Lung (tissue), 17 donors: ENCODE measurements at places on chromosomes 5 and 9.

DNA sequence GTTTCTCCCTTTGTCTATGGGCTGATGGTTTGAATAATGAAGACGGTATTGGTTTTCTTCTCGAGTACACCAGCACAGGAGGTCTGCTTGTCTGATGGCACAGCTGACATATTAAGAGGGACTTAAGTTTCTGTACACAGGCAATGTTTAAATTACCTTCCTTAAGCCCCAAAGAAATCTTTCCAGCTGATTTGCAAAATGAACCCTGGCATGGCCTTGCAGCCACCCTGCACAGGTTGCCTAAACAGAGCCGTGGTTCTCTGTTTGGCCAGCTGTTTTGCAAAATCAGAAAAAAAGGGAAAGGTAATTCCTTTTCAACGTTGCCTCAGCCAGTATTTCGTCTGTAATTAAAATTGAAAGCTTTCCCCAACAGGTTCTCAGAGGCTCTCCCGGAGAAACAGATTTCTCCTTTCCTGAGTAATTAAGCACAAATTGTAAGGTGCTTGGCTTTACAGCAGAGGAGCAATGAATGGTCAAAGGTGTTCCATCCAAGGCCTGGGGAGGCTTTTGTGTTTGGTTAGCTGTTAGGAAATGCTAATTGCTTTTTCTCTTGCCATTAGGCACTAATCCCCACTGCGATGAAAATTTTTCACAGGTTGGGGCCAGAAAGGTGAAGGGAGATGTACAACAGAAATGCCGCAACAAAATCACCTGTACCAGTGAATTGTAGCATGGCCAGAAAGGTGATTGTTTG lies 138.9 kb downstream of the RASEF start:
- no peak for DNase-seq

- DNase-seq = no peak
Observed at GRCh38 chr5:11110128-11110527, 349.1 kb upstream of the DAP start.

DNA sequence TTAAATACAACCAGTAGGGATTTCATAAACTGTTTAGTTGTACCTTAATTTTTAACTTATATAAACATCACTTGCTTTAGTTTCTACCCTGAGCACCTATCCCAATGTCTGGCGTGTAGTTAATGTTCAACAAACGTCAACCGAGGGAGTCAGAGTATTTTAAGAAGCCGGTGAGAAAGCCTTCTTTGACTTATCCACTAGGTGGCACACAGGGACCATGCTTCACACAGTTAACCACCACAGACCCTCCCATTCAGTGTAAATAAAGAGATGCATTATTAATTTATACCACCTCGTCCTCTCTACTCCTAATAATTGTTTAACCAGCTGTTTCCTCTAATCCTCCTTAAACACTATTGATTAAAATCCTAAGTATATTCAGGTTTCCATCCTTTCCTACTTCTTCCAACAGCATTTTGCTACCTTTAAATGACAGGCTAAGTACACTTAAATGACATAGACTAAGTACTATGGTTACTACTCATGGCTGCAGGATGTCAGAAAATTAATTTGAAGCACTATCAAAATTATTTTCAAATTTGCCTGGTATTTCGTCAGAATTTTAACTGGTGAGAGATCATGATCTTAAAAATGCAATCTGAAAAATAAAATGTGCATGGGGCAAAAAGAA lies 2.3 kb downstream of the HAPLN1 start:
- peak; percentile 87 for DNase-seq

DNA sequence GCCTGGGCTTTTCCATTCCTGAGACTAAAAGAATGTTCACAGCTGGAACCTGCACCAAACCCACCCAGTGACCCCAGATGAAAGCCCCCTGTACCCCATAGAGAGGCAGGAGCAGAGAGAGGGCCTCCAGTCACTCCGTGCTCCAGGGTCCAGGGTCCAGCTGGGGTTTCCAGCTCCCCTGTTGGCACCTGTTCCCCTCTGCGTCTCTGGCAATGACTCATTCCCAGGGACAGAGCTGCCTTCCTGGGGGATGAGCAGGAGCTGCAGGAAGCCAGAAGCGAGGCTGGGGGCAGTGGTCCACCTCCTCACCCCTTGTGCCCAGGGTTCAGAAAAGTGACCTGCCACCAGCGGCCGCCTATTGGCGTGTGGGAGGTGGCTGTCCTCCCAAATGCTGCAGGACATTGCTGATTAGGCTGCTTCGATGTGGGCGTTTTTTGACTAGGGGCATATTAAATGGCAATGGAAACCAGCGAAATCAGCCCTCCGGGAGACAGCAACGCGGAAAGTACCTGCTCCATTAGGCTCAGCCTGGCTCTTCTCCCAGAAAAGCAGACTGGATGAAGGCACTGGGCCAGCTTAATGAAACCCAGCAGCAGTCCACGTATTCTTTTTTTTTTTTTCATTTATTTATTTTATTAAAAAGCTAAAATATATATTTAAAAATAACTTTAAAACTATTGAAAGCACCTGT lies 97.4 kb downstream of the DAP start:
- DNase-seq = no peak

DNA sequence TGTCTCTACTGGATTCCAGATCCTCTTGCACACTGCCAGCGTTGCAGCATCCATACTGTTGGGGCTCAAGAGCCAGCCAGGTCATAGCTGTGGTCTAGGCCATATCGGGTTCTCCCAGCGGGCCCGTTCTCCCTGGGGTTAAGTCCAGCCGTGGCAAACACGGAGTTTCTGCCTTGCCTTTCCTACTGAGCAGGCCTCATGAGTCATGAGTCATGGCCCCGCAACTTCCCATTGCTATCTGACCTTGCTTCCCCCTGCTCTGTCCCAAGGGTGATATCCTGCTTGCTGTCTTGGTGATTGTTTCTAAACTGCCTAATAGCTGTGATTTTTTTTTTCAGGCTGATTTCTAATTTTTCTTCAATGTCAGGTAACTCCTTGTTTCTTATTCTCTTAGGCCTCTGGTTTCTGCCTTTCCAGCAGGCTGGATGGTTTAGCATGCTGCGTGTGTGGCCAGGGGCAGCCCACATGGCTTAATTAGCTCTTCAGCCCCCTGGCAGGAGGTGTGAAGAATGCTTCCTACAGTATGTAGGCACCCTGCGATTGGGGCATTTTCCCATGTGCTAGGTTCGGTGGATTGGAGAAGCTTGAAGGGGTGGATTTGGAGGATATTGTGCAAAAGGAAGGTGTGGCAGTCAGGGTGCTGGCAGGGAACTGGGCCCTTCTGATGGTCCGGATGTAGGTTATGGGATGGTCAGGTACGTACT lies 18.7 kb downstream of the DAPK1 start:
- DNase-seq = no peak

- peak; percentile 54 for DNase-seq
Observed at GRCh38 chr9:27701016-27701415, 127.7 kb upstream of the C9orf72 start.

DNA sequence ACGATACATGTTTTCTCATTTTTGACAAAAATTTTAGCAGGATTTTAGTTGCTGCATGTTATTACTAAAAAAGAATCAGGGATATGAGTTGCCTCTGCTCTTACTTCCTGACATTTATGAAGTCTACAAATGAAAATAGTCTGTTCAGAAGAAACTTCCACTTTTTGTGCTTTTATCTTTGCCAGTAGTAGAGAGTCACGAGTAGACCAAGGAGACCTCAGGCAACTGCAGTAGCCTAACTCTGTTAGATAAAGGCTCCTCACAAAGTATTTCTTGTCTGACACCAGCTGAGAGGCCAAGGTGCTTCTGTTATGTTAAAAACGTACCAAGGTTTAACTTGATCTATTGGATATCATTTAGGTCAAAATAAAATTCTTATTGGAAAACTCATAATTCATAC lies 333.9 kb downstream of the NR2F1-AS1 start:
- DNase-seq = no peak

GRCh38 chr5:92863666-92864065 lies 717.4 kb downstream of the NR2F1-AS1 start:
- no peak for DNase-seq

- DNase-seq = no peak
Observed at GRCh38 chr9:109086221-109086620, 33.5 kb downstream of the TMEM245 start.

DNA sequence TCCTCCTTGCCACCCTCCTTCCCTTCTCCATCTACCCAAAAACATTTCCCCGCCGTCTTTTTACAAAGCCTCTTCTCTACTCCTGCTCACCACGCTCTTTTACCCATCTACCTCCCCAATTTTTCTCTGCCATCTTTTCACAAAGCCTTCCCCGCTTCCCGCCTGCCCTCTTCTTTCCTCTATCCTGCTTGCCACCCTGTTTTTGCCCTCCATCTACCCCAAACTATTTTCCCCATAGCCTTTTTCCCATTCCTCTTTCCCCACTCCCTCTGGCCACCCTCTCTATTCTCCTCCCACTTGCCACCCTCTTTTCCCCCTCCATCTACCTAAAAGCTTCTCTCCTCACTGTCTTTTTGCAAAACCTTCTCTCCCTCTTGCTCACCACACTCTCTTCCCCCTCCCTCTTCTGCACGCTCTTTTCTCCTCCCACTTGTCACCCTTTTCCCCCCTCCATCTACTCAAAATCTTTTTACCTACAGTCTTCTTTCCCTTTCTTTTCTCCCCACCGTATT lies 19.4 kb upstream of the TRIM52 start:
- no peak for DNase-seq

DNA sequence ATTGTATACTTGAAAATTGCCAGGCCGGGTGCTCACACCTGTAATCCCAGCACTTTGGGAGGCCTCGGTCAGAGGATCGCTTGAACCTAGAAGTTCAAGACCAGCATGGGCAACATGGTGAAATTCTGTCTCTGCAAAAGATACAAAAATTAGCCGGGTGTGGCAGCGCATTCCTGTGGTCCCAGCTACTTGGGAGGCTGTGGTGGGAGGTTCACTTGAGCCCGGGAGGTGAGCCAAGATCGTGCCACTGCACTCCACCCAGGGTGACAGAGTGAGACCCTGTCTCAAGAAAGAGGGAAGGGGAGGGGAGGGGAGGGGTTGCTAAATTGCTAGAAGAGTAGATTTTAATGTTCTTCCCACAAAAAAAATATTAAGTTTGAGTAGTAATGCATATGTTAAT lies 53.2 kb downstream of the FNBP1 start:
- DNase-seq = no peak

DNA sequence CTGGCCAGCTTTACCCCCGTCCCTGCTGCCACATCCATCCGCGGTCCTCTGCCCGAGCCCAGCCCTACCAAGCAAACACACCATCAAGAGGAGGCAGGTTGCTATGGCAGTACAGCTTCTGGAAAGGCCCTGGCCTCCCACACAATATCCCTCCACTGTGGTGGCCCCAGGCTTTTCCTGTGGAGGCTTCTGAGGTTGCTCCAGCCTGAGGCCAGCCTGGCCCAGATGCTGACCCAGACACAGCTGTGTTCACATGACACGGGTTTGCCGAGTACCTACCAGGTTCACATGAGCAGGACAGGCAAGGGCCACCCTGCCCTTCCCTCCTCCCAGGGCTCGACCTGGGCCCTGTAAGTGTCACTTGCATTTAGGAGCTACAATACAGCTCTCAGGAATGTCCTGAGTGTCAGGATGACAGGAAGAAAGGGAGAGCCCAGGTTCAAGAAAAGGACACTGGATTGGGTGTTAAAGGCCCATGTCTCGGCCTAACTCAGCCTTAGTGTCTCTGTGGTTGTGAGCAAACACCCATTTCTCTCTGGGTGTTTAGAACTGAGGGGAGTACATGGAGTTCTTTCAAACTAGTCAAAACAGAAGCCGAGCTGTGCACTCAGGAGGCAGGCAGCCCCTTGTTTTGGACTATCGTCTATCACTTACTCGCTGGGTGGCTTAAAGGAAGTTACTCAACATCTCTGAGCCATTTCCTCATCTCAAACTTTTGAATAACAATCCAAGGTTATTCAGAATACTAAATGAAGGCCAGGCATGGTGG lies 40.2 kb downstream of the NAIF1 start:
- no peak for DNase-seq

DNA sequence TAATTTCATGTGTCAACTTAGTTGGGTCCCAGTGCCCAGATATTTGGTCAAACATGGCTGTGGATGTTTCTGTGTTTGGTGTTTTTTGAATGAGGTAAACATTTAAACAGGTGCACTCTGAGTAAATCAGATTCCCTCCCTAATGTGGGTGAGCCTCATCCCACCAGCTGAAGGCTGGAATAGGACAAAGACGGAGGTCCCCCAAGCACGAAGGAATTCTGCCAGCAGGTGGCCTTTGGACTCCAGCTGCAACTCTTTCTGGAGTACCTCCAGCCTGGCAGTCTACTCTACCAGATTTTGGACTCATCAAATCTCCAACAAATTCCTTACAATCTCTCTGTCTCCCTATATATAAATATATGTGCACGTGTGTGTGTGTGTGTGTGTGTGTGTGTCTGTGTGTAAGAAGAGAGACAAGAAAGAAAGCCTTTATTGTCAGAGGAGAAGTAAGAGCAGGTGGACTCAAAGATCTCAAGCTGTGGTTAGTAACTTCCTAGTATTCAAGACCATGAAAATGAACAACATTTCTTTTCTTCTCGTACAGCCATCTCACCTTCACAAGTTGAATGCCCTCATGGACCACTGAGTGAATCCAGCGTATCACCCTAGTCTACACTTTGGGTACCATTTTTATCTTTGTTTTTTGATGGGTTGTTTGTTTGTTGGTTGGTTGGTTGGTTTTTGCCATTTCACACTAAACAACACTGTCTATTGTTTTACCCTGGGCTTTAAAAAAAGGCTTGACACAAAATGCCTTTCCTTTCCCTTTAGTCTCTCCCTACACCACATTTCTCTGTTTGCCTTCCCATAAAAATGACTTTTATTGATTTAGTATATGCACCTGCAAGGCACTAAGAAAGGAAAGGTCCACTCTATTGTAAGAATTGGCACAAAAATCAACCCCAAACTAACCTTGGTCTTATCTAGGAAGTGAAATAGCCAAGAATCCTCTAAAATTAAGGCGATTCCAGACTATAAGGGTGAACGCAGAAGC lies 118.7 kb downstream of the TENT4A start:
- DNase-seq = no peak

DNA sequence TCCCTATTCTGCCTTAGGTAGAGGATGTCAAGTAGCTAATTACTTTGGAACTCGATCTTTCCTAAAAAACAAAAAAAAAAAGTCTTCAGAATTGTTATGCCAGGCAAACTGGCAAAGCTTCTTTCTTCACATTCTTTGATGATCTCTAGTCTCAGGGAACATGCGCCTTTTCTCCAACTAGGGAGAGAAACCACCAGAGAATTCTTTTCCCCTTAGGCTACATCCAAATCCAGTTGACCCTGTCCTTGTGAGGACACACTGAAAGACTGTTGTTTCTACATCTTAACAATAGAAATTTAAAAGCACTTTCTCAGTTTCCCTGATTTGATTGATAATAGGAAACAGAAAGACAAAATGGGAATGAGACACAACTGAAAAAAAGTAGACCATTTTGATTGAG lies 94.7 kb upstream of the ITGA2 start:
- DNase-seq = no peak
